Hypothalamus (tissue), 51 donors: ENCODE measurements at places on chromosomes 7 and 10.

- DNase-seq: no peak
These were observed 38.2 kb downstream of the MYL10 start for GRCh38 chr7:101590663-101591435.

GRCh38 chr10:131869344-131869743 lies 31.5 kb upstream of the PPP2R2D start:
- no peak for DNase-seq

GRCh38 chr7:108417926-108418325 lies 38.3 kb downstream of the NRCAM start:
- no peak for DNase-seq

GRCh38 chr7:30322271-30323005 lies 38.0 kb downstream of the ZNRF2 start:
- no peak for DNase-seq

- no peak for DNase-seq
These were observed 30.1 kb upstream of the FOXL3 start for GRCh38 chr7:259751-260405.

GRCh38 chr7:117024811-117025210 lies 71.5 kb downstream of the ST7 start:
- DNase-seq: no peak

DNA sequence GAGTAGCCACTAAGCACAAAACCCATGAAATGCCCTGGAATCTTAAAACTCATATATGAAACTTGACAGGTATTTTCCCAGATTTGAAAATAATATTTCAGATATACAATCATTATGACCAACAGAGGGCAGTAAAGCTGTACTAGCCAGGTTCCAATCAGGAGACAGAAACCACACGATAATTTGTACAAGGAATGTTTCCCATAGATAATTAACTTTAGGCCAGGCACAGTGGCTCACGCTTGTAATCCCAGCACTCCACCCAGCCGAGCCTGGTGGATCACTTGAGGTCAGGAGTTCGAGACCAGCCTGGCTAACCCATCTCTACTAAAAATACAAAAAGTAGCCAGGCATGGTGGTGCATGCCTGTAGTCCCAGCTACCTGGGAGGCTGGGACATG lies 31.0 kb upstream of the NUB1 start:
- DNase-seq: no peak

DNA sequence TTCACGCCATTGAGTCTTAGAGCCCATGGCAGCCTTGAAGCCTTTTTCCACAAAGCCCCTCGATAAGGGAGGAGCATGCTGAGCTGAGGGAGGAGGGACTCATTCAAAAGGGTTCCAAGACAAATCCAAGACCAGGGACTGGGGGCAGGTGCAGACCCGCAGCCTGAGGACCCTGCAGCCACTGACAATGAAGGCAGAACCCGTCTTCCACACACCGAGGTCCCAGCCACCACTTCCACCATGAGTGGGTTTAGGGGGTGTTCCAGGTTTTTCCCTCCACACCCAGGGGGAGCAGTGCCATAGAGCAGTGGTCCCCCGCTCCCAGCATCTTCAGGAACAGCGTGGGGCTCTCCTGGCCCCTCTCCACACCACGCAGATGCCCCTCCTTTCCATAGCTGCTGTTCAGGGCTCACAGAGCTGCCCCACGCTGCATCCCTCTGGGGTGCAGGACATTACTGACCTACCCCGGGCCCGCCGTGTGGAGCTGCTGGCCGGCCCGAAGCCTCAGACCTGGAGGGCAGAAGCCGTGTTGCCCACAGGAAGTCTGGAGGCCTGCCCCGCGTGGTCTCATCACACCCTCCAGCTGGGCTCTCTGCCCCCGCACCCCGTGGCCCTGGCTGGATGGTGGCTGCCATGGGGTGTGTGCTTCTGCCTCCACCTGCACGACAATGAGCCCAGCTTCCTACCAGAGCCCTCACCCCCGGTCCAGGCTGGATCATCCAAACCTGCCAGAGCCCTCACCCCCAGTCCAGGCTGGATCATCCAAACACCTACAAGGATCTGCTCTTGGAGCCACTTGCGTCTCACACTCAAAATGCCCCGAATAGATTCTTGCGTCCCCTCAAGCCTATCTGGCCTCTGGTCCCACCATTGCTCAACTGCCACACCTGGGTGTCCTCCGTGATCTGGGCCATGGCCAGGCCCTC lies 220.0 kb upstream of the TCERG1L start:
- no peak for DNase-seq

DNA sequence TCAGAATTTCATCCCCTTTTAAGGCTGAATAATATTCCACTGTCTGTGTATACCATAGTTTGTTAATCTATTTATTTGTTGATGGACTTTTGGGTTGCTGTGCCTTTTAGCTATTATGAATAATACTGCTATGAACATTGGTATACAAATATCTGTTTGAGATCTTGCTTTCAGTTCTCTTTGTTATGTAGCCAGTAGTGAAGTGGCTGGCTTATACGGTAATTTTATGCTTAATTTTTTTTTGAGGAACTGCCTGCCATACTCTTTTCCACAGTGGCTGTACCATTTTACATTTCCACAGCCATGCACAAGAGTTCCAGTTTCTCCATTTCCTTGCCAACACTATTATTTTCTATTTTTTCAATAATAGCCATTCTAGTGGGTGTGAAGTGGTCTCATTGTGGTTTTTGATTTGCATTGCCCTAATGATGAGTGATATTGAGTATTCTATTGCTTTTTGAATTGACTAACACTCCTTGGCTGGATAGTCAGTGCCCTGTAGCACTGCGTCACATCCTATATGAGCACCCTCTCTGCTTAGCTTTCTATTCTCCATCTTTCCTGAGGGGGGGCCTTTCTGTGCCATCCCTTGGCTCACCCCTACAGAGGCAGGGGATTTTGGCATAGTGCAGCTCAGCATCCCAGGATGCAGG lies 29.4 kb upstream of the RAPGEF5 start:
- DNase-seq: no peak

- DNase-seq: no peak
These were observed 468.0 kb upstream of the ZMIZ1 start for GRCh38 chr10:78600740-78601139.

DNA sequence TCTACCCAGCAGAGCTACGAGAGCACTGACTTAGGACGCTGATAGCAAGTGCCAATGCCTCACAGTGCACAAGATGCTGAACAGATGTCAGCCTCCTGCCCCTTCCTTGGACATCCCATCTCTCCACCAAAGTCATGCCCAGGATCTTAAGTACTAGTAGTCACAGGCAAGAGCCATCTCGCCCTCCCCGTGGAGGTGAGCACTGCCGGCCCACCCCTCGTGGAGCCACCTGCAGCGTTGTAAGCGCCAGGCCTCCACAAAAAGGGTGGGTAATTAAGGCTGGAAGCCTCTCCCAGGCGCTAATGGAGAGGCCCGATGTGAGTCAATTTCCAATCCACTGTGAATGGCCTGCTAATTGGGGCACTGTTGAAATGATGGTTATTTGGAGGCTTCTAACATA lies 156.2 kb downstream of the GRID1 start:
- no peak for DNase-seq

DNA sequence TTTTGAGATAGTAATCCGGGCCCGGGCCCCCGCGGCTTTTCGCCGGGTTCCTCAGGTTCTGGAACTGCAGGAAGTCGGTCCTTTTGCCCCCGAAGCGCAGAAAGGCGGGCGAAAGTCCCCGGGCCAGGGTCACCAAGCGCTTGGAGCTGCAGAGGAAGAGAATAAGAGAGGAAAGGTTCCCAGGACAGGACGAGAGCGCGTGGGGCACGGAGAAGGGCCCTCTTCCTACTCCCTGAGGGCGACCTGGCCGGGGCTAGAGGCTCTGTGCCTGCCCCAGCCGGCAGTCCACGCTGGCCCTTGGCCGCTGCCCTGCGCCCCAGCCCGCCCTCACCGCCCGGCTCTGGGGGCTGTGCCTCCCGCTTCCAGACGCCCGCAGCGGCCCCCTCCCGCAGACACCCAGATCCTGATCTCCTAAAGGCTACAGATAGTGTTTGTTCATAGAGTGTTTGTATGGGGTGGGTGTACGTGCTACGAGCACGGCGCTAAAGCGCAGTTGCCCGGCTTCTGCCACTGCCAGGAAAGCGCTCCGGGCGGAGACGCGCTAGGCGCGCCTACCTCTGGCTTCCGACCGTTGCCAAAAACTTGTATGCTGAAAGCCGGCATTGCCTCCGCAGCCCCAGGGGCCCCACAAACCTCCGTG lies 3.2 kb downstream of the HPSE2 start:
- no peak for DNase-seq

GRCh38 chr10:24119896-24120295 lies 89.0 kb upstream of the KIAA1217 start:
- no peak for DNase-seq

- no peak for DNase-seq
These were observed 258.0 kb upstream of the SEMA3A start for GRCh38 chr7:84452618-84453017.

DNA sequence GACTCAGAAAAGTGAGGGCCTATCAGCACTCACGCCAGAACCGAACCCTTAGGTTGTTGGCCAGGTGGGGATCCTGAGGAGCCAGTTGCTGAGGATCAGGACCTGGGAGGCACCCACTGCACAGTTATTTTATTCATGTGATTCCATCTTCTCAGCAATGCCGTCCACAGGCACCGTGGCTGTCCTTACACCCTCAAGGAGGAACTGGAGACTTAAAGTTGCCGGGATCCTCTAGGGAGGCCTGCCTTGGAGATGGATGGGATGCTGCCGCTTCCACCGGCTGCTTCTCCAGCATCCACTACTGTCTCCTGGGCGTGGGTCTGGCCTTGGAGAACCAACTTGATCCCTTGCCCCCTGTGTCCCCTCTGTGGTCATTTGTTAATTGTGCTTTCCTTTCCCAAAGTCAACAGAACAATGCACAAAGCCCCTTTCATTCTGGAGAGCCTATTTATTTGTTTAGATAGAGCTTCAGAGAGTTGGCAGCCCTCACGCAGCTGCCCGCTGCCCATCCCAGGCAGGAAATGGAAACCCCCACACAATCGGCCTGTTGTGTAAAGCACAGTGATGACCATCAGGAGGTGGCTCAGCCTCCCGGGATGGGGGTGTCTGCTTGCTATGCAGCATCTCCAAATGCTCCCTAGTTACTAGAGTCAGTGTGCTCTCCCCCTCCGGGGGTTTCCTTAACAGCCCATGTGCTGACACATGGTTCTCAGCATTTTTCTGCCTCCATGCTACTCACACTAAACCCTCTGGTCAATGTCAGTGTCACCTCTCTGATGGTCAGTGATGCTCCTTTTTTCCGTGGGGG lies 52.9 kb upstream of the IGFBP3 start:
- DNase-seq: peak; percentile 83

- DNase-seq: no peak
These were observed 301.5 kb upstream of the CACNA2D1 start for GRCh38 chr7:82745117-82745516.

DNA sequence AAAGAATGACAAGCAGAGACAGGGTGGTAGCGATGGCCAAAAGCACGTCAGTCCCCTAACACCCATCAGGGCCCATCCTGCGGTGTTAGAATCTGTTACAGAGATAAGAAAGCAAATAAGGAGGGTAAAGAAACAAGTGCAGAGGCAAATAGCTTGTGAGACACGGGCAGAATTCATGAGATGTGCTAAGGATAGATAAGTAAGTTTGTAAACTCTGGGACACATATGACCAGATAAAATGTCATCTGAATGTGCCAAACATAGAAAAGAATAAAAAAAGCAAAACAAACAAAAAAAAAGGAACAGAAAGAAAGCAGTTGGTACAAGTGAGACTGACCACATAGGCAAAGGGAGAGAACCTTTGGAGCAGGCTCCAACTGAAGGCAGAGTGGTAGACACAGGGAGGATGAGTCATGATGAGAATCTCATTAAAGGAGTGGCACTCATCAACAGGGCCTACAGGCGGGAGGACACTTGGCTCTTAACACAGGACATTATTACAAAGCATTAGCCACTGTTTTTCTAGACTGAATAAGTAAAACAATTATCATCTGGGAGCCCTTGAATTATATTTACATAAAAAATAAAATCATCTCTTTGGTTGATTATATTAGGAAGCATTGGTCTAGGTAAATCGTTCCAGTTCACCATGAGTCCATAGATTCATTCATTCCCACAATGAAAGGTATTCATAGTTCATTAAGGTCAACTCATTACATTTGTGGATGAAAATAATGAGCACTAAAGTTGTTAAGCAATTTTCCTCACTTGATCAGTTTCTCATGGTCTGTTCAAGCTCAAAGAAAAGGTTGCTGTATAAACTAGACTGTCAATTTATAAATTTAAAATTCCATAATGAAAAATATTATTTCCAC lies 21.5 kb upstream of the EPHB6 start:
- DNase-seq: no peak

DNA sequence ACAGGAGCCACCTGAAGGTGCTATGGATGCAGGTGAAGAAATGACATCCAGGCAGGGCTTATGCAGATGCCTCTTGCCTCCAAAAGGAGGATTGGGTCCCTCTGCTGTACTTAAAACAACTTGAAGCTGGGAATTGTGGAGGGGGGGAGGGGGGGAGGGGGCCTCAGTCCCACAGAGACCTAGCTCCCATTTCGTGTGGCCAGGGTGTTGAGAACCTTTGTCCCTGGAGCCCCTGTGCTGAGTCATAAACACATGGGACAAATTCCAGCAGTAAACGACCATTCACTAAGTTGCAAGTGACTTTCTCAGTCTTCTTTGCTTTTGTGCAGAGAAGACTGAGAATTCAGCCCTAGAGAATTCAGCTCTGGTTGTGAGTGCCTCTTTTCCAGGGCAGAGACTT lies 96.5 kb upstream of the PODXL start:
- no peak for DNase-seq

DNA sequence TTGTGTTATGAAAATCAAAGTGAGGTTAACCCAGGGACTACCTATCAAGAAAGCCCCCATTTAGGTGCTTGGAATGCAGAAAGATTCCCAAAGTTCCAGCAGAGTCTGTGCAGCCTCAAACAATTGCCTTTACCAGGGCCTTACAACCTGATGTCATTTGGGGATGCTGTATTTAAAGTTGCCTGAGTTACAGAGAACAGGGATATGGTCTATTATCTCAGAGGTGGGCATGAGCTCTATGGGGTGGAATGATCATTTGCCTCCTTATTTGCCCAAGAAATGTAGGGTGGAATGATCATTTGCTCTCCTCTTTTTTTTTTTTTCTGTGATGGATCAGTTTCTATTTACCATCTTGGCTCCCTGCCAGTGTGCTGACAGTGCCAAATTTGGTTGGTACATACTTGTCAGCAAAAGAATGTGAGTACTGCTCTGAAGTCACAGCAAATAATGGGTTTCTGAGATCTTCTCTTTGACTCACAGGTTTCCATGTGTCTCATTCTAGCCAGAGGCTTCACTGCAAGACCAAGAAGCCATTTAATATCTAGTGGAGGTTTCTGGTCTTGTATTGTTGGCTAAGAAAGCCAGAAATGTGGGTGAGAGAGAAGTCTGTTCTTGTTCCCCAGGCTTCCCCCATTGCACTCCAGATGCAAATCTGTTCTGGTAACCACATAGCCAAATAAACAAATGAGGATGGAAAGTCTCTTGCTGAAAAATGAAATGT lies 45.5 kb upstream of the ZNRF2 start:
- no peak for DNase-seq

DNA sequence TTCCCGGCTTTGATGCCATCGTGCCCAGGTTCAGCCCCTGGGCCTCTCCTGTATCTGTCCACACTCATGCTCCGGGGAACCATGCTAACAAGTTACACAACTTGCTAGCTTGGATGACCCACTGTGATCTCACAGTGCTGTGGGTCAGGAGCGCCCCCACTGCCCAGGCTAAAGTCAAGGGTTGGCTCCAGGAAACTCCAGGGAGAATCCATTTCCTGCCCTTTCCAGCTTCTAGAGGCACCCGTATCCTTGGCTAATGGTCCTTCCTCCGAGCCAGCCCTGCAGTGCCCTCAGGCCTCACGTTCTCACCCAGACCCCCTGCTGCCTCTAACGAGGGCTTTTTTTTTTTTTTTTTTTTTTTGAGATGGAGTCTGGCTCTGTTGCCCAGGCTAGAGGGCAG lies 19.5 kb downstream of the AMZ1 start:
- no peak for DNase-seq

- no peak for DNase-seq
These were observed 340.7 kb upstream of the MKI67 start for GRCh38 chr10:128466831-128467371.
